WTC11 (cell line): ENCODE measurements at places on chromosomes 6 and 20.

DNA sequence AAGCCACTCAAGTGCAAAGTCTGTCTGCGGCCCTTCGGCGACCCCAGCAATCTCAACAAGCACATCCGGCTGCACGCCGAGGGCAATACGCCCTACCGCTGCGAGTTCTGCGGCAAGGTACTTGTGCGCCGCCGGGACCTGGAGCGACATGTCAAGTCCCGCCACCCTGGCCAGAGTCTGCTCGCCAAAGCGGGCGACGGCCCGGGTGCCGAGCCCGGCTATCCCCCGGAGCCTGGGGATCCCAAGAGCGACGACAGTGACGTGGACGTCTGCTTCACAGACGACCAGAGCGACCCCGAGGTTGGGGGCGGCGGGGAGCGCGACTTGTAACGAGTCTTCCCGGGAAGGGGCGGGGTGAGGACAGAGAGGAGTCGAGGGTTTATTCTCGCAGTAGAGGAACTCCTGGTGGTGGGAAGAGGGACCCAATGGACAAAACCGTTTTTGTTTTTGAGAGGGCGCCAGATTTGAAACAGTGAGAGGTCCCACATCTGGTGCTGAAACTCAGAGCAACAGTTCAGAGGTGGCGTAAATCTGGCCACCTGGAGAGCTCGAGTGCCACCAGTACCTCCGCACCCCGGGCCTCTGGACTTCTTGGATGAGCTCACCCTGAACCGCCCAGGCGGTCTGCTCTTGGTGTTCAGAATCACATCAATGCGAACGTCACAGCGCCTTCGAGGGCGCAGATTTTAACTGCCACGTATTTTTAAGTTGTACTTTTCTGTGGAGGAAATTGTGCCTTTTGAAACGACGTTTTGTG lies 8.0 kb downstream of the PRDM13 start:
- DNase-seq, result peak; percentile 68

GRCh38 chr20:3818155-3819151 lies 1.9 kb upstream of the AP5S1 start:
- peak; percentile 75 for DNase-seq

GRCh38 chr6:154757352-154758050 lies 24.3 kb downstream of the SCAF8 start:
- no peak for DNase-seq

- DNase-seq, result no peak
Observed at GRCh38 chr6:119096721-119097565, 18.5 kb upstream of the FAM184A start.

DNA sequence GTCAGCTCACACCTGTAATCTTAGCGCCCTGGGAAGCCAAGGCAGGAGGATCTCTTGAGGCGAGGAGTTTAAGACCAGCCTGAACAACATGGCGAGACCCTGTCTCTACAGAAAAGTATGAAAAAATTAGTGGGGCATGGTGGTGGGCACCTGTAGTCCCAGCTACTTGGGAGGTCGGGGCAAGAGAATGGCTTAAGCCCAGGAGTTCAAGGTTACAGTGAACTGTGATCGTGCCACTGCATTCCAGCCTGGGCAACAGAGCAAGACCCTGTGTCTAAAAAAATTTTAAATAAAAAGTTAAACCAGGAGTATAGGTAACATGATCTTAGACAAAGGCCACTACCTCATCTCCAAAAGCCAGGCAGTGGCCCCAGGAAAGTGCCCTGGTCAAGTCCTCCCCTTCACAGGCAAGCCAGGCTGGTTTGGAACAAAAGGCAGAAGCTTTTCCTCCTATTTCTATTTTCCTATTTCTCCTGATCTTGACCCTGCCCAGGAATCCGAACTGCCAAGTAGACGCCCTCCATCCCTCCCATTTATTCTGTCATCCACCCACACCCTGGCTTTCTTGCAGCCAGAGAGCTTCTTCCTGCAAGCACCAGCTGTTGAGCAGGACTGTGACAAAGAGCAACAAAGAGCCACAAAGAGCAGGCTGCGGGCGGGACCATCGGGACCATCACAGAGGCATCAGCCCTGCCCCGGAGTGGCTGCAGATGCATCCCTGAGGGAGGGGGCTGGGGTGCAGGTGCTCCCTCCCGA lies 149.9 kb upstream of the AFDN start:
- no peak for DNase-seq

DNA sequence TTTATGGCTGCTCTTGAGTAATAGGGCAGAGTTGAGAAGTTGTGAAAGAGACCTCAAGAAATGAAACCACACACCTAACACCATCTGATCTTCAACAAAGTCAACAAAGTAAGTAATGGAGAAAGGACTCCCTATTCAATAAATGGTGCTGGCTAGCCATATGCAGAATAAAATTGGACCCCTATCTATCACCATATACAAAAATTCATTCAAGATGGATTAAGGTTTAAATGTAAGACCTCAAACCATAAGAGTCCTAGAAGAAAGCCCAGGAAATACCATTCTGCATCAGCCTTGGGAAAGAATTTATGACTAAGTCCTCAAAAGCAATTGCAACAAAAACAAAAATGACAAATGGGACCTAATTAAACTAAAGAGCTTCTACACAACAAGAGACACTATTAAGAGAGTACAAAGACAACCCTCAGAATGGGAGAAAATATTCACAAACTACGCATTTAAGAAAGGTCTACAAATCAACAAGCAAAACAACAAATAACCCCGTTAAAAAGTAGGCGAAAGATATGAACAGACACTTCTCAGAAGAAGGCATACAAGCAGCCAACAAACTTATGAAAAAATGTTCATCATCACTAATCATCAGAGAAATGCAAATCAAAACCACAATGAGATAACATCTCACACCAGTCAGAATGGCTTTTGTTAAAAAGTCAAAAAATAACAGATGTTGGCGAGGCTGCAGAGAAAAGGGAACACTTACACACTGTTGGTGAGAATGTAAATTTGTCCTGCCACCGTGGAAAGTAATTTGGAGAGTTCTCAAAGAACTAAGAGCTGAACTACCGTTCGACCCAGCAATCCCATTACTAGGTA lies 4.0 kb downstream of the MAP3K5 start:
- no peak for DNase-seq

- no peak for DNase-seq
Observed at GRCh38 chr6:140071601-140072062, 697.2 kb upstream of the CITED2 start.

- DNase-seq, result no peak
Observed at GRCh38 chr6:170444056-170444591, 109.0 kb downstream of the PSMB1 start.

DNA sequence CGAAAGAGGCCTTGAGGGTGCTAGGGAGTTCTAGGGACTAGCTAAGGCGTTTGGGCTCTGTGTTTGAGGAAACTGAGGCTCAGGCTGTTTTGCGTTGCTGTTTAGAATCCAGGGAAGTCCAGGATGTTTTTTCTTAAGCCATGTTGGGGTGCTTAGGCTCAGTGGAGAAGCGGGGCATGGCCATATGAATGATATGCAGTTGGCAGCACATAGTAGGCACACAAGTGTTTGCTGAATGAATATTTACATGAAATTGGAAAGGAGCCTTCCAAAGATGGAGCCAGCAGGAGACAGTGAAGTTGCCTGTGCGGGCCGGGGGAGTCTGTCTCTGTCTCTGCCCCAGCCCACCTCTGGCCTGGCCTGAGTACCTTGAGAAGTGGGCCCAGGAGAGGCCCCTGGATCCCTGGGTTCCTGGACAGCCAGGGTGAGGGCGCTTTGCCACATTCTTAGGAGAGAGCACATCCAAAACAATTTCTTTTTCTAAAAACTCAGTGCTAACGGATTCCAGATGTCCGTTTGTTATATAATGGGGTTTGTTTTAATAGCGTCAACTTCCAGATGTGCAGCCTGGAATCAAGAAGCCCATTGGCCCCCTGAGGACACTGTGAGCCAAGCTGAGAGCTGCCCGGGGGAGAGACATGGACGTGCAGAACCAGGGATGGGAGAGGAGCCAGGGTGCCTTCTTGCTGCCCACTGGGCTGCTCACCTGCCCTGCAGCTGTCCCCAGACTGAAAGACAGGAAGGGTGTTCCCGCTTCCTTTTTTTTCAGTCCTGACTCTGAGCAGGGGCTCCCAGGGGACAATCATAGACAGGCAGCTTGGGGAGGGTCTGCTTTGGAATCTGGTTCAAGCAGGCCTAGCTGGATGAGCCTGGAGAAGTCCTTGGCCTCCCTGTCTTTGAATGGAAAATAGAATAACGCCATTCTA lies 20.1 kb upstream of the EMILIN3 start:
- no peak for DNase-seq
